Activated naive CD4-positive, alpha-beta T cell treated with anti-CD3 and anti-CD28 coated beads, Interleukin-2, amount 10 ng/mL, durations not matched to agents 7 days and 5 days (primary cell): ENCODE measurements at places on chromosomes 5 and 9.

GRCh38 chr9:28648723-28649122 is 1075.4 kb upstream of the C9orf72 start:
- DNase-seq = no peak

- no peak for DNase-seq
Observed at GRCh38 chr5:37714756-37715155, 125.1 kb downstream of the GDNF start.

GRCh38 chr5:148397968-148398595 is 14.3 kb downstream of the FBXO38 start:
- DNase-seq = no peak

DNA sequence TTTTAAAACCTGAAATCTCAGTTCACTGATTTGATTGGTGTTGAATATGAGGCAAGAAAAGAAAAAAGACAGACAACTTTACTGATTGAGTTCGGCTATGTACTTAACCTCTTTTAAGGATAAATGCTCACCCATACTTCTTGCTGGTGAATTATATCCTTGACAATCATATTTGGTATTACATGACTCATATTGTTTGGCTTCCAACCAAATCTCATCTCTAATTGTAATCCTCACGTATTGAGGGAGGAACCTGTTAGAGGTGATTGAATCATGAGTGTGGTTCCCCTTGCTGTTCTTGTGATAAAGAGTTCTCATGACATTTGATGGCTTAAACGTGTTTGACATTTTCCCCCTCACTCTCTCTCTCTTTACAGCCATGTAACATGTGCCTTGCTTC is 255.6 kb upstream of the IZUMO3 start:
- DNase-seq = no peak
